Activated CD4-positive, alpha-beta T cell treated with anti-CD3 and anti-CD28 coated beads, Interleukin-2, amount 50 U/mL, for 24 hours (primary cell): ENCODE measurements at places on chromosomes 7 and 10.

DNA sequence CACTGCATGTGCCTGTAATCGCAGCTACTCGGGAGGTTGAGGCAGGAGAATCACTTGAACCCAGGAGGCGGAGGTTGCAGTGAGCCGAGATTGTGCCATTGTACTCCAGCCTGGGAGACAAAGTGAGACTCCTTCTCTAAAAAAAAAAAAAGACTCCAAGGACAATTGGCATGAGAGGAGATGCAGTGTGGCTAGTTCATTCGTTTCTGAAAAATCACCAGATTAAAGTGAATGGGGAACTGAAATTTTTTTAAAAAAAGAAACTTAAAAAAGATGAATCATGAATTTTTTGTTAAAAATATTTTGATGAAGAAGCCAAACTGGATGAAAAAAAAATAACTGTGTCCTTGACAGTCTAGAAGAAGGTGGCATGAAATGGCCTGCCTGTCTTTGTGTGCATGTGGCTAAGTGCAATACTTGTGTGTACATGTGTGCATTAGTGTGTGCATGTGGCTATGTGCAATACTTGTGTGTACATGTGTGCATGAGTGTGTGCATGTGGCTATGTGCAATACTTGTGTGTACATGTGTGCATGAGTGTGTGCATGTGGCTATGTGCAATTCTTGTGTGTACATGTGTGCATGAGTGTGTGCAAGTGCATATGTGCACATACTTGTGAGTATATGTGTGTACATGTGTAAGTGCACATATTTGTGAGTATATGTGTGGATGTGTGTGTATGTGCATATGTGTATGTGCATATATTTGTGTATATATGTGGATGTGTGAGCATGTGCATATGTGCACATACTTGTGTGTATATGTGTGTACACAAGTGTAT, 391.7 kb upstream of the KLF6 start:
- no peak for DNase-seq

DNA sequence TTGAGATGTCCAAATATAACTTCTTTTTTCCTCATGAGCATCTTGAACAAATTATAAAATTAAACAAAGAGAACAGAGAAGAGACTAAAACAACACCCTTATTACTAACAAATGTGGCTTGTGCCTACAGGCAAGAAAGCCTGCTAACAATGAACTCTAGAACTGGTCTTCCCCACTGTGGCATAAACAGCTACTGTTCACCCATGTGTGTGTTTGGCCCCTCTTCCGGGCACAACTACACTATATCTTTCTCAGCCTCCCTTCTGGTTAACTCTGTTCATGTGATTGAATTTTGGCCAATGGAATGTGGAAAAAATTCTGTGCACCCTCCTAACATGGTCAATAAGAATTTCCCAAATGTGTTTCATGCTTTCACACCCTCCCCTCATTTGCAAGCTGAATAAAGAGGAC, 117.0 kb downstream of the KBTBD2 start:
- no peak for DNase-seq

GRCh38 chr7:150992833-150993302, 2.1 kb downstream of the NOS3 start:
- DNase-seq = no peak

- DNase-seq = no peak
Measured at GRCh38 chr10:126384269-126384873, 3.9 kb downstream of the ADAM12 start.

DNA sequence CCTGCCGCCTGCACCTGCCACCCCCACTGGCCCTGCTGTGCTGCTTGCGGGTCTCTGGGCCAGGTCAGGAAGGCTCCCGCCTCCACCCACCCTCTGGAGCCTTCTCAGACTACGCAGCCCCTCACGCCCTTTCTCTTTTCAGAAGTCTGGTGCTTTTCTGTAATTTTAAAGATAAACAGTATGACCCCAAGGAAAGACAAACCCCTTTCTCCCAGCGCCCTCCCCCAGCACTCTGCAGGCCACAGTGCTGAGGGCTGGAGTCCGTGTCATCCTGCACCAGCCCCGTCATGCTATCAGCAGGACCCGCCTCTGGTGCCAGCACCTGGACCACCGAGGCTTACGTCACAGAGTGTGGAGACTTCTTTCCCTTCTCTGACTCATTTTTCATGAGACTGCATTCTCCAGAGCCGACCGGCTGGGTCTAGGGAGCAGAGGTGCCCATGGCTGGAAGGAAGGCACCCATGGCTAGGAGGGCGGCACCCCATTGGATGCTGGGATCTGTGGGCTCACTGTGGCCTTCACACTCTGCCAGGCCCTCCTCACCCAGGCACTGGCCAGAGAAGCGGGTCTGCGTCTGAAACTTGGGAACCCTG, 53.4 kb downstream of the CFAP46 start:
- DNase-seq = no peak

GRCh38 chr7:33079096-33079495, 16.5 kb upstream of the NT5C3A start:
- no peak for DNase-seq

DNA sequence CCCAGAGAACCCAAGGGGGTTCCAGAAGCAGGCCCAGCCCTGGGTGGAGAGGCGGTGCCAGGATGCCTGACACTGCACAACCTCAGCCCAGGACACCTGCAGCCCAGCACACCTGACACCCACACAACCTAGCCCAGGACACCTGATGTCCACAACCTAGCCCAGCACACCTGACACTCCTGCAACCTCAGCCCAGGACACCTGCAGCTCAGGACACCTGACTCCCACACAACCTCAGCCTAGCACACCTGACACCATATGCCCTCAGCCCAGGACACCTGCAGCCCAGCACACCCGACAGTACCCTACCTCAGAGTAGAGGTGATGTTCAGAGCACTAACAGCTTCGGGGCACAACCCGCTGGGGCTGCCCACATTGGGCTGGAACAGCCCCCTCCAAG, 87.3 kb downstream of the PAXIP1 start:
- DNase-seq = no peak

DNA sequence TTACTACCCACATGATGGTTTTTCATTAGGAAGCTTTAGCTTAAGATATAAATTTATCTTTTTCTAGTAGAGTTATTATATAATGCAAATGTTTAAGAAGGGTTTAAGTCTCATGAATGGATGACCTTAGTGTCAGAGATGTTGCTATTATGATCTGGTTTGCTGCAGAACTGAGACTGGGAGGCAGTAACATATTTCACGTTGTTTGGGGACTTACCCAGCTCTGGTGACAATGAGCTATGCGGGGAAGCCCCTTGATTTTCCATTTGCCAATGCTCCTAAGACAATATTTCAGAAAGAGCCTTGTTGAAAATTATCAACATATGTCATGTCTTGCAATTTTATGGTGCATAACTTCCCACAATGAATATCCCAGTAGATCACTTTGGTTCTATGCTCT, 754.6 kb downstream of the REEP3 start:
- DNase-seq = no peak

DNA sequence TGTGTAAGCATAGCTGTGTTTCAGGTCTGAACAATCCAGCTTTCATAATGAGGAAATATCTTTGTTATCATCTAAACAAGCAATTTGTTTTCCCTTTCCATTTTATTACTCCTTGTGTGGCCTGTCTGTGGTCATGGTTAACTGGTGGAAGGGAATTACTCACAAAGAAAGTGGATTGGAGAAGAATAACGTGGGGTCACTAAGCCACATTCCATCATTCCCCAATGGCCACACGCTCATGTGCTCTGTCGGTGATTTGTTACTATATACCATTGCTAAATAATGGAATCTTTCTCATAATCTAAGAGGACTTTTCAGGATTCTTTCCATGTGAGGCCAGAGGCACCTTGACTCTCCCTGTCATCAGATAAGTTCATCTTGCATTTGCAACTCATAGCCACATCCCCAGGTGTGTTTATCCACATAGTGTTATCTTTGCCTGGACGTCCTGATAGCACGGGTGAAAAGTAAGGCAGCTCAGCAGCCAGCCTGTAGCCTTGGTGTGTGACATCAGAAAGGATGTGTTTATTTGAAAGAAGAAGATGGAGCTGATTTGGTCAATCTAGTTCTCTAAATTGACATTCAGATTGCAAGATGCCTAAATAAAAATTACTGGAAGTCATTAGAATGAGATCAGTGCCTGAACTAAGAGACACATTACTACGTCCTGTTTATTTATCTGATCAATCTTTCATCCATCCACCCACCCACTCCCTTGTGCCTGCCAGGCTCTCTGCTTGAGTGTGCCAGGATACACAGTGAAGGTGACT, 128.9 kb downstream of the CELF2 start:
- DNase-seq = no peak

DNA sequence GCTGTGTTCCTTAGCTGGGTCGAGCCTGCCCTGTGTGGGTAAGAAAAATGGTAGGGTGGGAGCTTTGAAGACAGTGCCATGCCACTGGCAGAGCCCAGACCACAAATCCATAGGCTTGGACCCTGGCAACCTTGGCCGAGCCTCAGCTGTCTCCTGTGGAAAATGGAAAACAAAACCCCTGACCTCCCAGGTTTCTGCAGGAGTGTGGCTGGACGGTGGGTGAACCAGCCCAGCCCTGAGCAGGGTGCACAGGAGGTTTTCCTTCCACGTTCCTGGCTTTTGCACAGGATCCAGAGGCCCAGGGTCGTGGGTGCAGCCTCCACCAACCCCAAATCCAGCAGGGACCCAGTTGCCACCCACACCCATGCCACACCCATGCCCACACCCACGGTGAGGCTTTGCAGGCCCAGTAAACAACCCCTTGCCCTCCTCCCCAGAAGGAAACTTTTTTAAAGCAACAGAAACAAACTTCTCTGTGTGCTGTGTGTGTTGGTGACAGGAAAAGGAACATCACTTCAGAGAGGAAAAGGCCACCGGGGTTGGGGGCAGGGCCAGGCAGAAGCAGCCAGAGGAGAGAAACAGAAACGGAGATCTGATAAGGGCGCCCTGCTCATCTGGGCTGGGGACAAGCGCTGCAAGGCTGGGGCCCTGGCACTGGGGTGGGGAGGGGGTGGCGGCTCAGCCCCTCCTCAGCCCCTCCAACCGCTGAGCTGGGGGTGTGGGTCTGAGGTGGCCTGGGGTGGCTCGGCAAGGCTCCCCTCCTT, 20.7 kb upstream of the ZMIZ1 start:
- no peak for DNase-seq

DNA sequence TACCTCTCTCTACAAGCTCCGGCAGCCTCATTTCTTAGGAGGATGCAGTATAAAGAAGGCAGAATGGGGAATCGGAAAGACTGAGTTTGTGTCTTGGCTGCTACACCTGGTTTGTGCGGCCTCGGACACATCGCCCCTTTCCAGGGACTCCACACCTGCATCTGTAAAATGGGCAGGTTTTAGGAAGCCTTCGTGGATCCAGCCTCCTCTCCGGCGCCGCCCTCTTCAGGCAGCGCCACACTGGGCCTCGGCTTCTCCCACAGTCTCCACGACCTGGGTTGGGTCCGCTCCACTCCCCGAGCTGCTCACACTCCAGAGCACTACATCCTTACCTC, 341 bp downstream of the GOT1 start:
- DNase-seq = no peak

GRCh38 chr10:6354168-6354772, 151.5 kb downstream of the PFKFB3 start:
- DNase-seq = no peak
